ENCODE measurements at places on chromosomes 3 and 15.

- no peak for DNase-seq
Measured at GRCh38 chr15:54608876-54609835, 587.6 kb downstream of the RSL24D1 start.

DNA sequence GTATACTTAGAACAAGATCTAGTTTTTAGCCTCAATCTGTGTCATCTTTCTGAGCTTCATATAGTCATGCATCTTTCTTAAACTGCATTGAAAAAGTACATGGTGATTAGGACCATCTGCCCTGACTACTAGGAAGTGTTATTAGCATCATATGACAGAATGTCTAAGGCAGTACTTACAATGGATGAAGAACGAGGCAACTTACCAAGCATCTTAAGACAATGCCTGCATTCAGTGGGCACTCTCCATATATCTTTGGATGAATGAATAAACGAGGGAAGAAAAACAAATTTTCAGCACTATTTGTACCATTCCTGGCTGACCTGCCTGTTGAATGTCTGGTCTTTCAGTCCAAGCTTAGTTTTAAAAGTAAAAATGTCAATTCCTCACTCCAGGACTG, 185.4 kb upstream of the EPHA3 start:
- no peak for DNase-seq

- DNase-seq: no peak
Measured at GRCh38 chr3:186280737-186281136, 81.3 kb downstream of the DGKG start.

DNA sequence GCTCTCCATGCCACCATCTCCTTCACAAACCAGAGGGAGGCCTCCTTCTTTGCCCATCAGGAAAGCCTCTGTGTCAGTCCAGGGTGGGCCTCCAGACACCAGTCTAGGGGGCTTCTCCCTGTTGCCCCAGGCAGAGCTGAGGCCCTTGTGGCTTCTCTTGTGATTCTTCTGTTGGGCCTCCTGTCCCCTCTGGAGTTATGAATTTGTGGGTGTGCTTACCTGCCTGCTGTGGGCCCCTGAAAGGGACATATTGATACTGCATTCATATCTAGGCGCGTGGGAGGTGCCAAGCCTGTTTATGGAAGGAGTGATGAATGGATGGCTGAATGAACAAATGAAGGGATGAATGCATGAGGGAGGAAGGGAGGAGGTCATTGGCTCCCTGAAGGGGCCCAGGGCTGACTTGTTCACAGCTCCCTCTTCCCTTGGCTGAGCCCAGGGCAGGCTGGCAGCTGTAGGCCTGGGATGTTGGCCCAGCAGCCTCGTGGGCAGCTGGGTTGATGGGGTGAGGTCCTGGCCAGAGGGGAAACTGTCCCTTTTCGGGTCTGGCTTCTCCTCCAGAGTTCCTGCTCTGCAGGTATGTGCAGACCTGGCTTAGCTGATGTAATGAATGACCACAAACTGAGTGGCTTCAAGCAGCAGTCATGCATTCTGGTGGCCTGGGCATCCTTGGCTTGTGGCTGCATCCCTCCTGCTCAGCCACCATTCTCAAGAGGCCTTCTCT, 195.4 kb downstream of the GOLGA6L6 start:
- no peak for DNase-seq

- no peak for DNase-seq
Measured at GRCh38 chr3:10594915-10595314, 89.5 kb upstream of the ATP2B2 start.

DNA sequence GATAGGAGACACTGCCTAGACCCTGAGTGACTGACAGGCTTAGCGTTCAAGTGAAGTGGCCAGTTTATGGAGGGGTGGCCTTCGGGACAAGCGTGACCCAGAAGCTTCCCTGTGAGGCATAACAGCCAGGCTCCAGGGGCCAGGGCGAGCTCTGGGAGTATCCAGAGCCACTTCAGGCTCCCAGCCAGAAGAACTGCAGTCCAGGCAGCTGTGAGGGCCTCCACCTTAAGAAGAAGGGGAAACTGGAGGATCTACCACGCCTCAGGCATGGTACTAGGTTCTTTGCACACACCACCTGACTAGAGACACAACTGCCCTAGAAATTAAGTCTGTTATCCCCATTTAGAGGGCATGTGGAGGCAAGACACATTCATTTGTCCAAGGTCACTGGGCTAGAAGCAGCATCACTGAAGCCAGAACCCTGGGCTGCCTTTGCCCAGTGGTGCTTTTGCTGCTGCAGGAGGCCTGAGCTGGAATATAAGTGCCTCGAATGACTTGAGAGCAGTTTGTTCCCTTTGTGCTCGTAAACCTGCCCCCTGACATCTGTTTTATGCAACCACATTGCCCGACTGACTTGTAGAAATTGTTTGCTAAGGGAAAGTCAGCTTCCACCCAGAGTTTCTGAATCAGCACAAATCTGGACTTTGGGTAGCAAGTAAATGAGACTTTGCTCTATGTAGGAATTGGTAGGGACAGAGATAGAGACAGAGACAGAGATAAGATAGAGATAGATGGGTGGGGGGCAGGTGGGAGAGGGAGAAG, 23.3 kb downstream of the RASGRF1 start:
- DNase-seq: no peak

GRCh38 chr3:195866686-195867511, 41.5 kb downstream of the TNK2 start:
- no peak for DNase-seq

DNA sequence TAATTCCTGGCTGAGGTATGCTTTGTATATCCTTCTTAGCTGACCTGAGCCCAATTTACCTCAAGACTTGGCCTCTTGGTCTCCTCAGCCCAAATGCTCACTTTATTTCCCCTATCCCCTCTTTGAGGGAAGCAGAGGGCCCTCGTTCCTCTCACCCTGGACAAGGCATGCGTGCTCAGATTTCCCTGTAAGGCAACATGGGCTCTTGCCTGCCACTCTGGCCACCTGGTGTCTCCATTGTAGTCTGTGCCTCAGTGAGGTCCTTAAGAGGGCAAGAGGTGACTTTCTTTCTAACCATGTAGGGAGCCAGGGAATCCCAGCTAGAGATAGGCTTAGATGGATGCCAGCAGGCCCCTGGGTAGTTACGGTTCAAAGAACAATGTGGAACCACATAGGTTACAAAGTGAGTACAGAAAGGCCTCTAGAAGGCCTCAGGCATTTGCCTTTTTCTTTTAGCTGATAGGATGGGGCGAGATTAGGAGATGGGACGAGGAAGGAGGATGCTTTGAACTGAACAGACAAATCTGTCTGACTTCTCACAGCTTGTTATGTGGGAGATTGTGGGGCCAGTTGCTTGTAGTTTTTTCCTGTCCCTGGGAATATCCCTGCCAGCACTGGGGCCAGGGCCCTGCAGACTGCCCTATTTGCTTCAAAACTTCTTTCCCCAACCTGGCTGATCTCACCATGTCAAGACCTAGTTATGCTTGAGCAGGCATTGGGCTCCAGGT, 1.1 kb upstream of the INTS14 start:
- peak; percentile 11 for DNase-seq

DNA sequence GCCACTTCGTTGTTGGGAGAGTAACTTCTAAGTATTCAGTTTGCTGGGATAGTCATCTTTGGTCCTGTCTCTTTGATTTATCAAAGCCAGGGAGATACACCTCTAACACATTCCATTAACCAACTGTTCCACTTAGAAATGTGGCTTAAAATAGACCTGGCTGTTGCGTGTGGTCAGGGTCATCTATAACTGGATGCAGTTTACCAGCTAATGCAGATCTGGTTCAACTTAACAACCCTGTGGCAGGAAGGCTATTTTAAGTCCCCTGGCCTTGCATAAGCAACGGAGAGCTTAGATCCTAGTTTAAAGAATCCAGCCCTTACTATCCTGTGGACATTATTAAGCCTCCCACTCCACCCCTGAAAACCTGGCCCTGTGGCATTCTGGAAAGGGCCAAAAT, 28.1 kb upstream of the CAPN3 start:
- no peak for DNase-seq

DNA sequence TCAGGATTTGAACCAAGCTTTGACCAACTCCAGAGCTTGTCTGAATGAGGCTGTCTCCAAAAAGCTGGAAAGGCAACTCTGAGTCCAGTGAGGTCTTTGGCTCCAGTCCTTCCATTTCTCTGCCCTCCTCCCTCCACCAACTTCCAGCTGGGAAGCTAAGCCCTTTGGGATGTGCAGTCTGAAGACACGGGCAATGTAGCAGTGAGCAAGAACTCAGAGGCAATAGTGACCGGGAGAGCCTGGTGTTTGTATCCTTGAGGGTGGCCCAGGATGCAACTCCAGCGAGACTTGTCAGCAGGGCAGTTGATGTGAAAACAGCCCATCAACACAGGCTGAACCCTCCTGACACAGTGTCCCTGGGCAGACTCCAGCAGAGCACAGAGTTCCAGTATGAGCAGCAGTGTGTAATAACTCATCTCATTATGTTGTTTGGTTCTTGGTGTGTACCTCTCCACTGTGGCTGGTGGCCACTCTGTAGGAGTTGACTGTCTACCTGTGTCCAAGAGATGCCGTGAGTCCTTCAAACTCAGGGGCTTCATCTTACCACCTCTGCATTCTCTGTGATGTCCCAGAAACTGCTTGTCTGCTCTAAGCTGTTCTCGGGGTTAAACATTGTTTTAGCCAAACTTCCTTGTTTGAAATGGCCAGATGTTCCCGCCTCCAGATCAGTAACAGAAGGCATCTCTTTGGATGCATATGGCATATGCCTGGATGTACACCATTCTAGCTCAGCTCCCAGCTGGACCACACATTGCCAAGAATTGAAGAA, 6.6 kb downstream of the CDCP1 start:
- no peak for DNase-seq

GRCh38 chr3:179250803-179251476, at the start of gene KCNMB3:
Gene KCNMB3 (minus strand): TSS chr3:179251114. CDS start chr3:179250990, 124 bp downstream.
- no peak for DNase-seq

- DNase-seq: no peak
Measured at GRCh38 chr3:172347895-172348679, 100.2 kb downstream of the GHSR start.

GRCh38 chr3:170490828-170491560, 72.3 kb downstream of the CLDN11 start:
- DNase-seq: no peak

DNA sequence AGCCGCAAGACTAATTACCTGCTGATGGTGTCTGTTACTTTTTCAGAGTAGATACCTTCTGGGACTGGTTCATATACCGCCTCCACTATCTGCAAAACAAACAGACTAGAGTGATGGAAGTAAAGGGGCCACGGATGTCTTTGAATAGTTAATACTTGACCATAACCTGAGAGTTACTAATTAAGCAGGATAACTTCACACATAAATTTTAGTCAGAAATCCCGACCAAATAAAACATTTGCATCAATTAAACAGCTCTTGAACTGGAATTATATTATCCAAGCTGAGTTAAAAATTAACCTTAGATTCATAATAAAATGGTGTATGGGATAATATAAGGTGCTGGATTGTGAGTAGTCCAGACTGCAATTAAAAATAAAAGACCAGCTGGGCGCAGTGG, 167.7 kb downstream of the NEK10 start:
- DNase-seq: no peak

GRCh38 chr3:147423537-147423797, 14.3 kb downstream of the ZIC1 start:
- DNase-seq: no peak

DNA sequence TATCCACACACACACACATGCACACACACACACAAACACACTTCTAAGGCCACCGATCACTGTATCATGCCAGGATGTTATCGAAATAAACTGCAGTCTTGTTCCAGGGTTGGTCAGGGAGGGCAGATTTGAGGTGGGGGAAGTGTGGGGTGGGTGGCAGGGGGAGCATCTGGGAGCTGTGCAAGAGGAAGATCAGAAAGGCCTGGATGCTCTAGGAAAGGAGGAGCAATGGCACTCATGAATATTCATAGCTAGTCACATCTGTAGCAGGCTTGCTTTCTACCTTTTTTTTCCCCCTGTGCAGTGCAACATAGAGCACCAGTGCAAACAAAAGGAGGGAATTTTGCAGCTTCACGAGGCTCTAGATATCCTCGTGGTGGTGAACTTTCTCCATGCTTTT, 84.9 kb downstream of the MEIS2 start:
- no peak for DNase-seq

DNA sequence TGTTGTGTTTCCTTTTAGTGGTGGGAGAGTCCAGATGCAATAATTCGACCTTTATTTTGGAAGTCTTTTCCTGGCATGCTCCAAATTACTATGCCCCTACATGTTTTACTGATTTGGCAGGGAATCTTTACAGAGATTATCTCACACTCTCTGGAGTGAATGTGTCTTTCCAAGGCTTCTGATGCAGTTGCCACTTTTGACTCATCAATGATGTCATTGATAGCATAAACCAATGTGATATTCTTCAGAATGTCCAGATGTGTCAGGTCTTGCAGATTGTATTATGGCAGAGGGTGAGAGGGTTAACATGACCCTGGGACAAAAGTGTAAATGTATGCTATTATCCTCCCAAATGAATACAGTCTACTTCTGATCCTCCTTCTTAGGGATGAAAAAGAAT, 9.7 kb downstream of the RTP4 start:
- DNase-seq: no peak

DNA sequence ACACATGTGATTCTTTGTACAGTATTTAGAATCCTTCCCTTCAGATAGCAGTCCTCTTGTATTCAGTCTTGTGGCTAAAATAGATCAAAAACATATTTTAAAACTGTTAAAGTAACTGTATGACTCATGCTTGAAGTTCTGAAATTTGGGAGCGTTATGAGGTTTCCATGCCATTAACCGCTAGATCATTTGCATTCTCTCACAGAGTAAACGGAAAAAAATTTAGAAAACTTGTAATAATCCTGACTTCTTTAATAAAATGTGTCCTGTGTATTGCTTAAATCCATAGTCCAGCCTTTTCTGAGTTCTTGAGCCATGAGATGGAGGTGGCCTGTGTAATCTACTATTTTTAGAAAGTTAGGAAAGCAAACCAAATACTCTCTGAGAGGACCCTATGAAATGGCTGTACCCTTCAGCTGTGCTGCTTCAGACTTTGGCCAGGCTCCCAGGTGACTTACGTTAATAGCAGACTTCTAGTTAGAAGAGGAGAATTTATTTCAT, 33.8 kb downstream of the MBNL1 start:
- DNase-seq: no peak

DNA sequence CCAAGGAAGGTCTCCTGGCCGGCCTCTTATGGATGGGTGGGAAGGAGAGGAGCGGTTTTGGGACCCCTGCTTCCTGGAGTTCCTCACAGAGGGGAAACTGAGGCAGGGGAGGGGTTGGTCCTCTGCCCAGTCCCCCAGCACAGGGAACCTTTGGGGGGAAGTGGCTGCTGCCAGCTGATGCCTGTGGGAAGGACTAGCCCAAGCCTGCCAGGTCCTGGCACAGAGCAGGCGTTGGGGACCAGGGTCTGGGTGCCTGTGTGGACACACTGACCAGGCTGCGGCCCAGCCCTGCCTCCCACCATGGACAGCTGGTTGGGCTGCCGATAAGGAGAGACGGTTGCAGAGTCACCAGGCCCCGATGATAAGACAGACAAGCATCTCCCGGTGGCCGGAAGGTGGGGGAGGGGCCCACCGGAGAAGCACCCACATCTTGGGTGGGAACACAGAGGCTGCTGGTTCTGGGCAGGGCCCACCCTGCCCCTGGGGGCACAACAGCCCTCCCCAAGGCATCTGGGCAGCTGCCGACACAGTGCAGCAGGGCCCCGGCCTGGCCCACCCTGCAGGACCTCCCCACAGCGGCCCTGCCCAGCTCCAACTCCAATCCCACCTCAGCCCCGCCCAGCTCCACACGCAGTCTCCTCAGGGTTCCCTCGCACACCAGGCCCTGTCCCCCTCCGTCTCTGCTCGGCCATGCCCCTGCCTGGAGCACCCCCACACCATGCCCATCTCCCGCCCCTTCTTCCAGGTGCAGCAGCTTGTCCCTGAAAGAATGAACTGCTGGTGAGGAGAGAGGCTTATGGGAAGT, 50.7 kb downstream of the DNAJB8 start:
- DNase-seq: no peak
